ENCODE measurements at places on chromosomes 12 and 14.

DNA sequence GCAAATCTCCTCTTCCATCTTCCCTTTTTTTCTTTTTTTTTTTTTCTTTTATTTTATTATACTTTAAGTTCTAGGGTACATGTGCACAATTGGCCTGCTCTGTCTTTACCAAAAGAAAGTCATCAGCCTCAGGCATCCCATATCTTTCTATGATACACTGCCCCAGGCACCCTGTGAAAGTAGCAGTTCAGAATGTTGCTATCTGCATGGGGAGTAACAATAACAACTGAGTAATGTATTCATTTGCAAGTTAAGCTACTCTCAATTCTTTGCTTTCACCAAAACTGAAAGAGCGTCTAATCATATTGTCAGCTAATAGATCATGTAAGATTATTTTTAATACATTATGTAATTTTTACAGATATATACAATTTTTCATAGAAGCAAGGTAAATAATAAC lies 13.5 kb upstream of the GCH1 start:
- DNase-seq, result no peak

DNA sequence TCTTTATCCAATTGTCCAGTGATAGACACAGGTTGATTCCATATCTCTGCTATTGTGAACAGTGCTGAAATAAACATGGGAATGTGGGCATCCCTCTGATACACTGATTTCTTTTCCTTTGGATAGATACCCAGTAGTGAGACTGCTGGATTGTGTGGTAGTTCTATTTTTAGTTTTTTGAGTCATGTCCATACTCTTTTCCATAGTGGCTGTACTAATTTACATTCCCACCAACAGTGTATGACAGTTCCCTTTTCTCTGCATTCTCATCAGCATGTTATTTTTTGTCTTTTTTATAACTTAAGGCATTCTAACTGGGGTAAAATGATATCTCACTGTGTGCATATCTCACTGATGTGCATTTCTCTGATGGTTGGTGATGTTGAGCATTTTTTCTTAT lies 24.8 kb upstream of the VASH1 start:
- DNase-seq, result no peak

DNA sequence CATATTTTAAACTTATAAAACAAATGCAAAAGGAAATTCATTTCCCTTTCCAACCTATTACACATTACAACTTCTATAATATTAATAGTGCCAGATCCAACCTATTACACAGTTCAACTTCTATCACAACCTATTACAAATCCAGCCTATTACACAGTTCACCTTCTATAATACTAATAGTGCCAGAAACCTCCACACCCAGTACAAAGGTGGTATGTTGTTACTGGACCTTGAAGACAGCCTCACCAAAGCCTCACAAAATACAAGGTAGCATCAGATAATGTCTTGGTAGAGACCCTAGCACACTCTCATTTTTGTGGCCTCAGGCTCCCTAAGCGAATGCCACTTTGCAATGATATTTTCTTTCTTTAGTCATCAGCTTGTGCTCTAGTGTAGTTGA lies 68.7 kb upstream of the PELI2 start:
- DNase-seq, result no peak

DNA sequence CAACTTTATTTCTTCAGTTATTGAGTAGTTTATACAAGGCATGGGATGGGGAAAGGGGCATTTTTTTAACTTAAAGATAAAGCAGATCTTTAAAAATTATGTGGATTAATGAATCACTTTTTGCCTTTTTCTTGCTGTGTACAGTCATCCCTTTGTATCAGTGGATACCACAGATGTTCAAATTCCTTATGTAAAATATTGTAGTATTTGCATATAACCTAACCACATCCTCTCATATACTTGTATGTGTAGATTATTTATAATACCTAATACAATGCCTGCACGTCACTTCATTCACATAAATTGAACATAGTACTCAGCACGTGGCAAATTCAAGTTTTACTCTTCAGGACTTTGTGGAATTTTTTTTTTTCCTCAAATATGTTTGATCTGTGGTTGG lies 66.5 kb upstream of the MON2 start:
- no peak for DNase-seq

DNA sequence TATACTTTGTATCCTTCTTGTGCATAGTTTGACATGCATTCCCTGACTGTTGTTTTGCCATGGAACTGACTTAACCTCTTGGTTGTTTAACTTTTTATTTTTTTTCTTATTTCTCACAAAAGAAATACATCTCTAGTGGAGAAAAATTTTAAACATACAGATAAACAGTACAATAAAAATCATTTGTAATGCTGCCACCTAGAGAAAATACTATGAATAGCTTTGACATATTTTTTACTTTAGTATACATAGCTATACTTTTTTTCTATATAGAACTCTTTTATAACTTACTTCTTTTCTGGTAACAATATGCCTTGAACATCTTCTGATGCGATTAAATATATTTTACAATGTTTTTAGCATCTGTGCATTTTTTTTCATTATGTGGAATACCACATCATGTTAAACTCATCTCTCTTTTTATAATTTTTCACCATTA lies 184.5 kb downstream of the AKAP6 start:
- DNase-seq, result peak; percentile 33

- DNase-seq, result peak; percentile 58
Measured at GRCh38 chr14:35140718-35141581, 18.6 kb downstream of the PRORP start.

- DNase-seq, result no peak
Measured at GRCh38 chr14:68603533-68604360, 189.1 kb downstream of the ZFP36L1 start.

GRCh38 chr12:57874166-57875108 lies 27.9 kb upstream of the CTDSP2 start:
- peak; percentile 94 for DNase-seq

All from G401 (cell line).